Stimulated activated CD4-positive, alpha-beta T cell treated with anti-CD3 and anti-CD28 coated beads, TNF-alpha, amount 100 ng/mL, for 48 hours (primary cell): ENCODE measurements at places on chromosomes 7 and 10.
A peak's percentile ranks its signal among the peaks of the same experiment; 100 is the strongest.

GRCh38 chr10:60853107-60853506, 74.8 kb downstream of the CDK1 start:
- no peak for DNase-seq

DNA sequence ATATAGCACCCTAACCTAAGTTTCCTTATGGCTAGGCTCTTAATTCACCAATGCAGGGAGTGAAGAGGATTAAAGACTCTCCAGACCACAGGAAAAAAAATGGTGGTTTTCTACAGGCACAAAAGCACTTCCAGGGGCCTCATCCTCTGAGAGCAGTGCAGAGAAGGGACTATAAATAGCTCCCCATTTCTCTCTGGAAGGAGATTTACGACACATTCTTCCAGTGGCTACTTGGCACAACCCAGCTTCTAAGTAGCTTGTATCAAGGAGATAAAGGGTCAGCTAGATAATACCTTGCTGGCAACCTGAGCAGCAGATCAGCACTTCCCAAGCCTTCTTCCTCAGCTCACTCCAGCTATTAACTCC, 73.5 kb downstream of the CRPPA start:
- DNase-seq = no peak

DNA sequence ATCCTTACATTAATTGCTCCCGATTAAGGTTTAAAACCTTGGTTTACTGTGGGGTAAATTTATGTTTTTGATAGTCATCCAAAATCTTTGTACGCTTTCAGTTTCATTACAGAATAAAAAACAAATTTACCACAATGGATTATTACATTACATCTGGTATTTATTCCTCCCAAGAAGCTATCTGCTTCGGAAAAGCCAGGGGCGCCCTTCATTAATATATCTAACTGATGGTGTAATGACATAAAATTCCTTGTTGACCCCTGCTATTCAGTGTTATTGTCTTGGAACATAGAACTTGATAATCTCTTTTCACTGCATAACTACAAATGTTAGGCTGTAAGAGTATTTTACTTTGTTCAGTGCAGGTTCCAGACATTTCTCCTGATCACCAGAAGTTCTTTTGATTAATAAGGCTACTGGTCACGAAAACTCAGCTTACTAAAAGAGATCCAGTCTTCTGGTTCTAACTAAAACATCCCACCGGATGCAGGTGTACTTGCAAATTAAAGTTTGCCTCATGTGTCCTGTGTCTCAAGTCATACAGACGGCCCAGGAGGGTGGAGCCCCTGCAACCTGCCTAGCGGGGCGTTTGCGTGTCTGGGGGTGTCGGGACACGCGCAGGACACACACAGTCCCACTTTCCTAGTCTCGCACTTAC, 581 bp upstream of the GLCCI1 start:
- DNase-seq = no peak

DNA sequence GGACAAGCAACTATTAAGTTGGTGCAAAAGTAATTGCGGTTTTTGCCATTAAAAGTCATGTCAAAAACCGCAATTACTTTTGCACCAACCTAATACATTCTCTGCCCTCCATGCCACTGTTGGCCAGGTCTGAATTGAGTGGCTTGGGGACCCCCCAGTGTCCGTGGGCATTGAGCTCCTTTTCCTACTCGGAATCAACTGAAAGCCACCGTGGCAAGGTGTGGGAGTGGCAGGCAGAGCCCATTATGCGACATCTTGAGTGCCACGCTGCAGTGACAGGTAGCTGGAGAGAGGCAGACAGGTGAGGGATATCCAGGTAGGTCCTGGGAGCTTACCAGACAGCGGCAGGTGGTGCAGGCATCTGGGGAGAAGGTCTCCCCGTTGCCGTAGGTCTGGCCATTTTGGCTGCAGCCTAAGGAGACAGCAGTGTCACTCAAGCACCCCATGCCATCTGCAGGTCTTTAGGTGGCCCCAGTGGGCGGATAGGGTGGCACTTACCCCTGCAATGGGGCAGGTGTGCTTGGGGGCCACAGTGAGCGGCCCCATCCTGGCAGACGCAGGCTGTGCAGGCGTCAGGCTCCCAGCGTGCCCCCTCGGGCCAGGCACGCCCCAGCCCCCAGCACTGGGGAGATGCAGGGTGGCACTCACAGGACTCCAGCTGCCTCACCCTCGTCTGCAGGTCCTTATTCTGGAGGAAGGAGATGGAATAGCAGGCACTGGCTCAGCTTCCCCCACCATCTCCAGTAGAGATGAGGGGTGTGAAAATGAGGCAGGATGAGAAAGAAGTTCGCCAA, 3.5 kb downstream of the KCP start:
- no peak for DNase-seq

DNA sequence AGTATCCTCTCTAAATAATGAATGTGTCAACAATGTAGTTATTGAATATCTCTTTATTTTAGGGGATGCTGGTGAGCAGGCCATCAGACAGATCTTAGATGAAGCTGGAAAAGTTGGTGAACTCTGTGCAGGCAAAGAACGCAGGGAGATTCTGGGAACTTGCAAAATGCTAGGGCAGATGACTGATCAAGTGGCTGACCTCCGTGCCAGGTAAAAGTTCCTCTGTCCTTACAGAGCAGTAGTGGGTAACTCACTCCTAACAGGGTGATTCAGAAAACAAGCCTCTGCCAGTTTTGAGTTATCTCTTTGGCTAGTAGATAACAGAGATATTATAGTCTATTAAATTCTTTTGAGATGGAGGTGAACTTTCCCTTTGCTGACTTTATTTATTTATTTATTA, 67.3 kb downstream of the AP3M1 start:
- no peak for DNase-seq

GRCh38 chr7:33719059-33719581, 186.2 kb upstream of the BMPER start:
- no peak for DNase-seq

- no peak for DNase-seq
These were observed 75.1 kb downstream of the CRPPA start for GRCh38 chr7:16345979-16346958.

DNA sequence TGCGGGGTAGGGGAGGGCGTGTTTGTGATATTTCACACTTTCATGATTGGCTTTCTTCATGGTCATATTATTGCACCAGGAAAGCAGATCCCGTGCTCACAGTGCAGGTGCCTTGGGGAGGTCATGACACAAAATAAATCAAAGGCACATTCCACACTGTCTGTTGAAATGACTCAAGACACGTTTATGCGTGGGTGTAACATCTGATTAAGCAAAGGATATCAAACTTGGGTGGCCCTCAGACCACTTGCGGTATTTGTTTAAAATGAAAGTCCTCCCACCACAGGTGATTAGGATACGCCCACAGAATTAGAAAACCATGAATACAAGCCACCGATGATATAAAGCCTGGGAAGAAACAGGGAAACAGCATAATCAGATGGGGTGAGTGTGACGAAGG, 51.1 kb downstream of the SVIL start:
- DNase-seq = no peak

DNA sequence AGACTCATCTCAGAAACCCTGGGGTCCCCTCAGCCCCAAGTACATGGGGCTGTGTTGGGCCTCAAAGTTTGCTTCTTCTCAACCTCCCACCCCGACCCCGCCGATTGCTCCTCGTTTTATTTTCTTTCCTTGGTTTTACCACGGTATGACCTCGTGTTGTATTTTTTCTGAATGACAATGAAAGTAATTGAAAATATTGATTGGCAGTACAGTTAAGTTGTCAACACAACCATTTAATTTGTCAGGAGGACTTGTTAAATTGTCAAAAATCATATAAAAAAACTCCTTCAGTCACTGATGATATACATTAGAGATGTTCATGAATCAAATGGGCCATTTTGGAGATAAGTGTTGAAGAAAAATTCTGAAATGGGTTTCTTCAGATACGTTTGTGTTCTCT, 520.7 kb downstream of the LRMDA start:
- no peak for DNase-seq

- DNase-seq = no peak
These were observed 383.0 kb upstream of the SEMA3C start for GRCh38 chr7:81301815-81302214.

- DNase-seq = no peak
These were observed at the start of gene CHST3 for GRCh38 chr10:71964098-71964742. CHST3 (plus strand) TSS chr10:71964395; CDS start chr10:72005843, 41,448 bp downstream.

DNA sequence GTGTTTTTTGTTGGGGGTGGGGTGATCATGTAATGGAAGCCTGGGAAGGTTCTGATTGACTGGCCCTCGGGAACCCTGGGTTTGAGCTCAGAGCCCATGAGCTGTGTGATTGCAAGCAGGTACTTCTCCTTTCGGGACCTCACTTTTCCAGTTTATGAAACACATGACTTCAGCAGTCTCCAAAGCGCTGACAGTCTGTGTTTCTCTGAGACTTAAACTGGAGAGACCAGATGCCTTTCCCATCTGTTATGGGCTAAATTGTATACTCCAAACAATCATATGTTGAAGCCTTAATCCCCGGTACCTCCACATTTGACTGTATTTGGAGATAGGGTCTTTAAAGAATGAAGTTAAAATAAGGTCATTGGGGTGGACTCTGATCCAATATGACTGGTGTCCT, 493.6 kb downstream of the GALNT17 start:
- DNase-seq = no peak

GRCh38 chr7:122100021-122100420, 44.0 kb downstream of the AASS start:
- no peak for DNase-seq

DNA sequence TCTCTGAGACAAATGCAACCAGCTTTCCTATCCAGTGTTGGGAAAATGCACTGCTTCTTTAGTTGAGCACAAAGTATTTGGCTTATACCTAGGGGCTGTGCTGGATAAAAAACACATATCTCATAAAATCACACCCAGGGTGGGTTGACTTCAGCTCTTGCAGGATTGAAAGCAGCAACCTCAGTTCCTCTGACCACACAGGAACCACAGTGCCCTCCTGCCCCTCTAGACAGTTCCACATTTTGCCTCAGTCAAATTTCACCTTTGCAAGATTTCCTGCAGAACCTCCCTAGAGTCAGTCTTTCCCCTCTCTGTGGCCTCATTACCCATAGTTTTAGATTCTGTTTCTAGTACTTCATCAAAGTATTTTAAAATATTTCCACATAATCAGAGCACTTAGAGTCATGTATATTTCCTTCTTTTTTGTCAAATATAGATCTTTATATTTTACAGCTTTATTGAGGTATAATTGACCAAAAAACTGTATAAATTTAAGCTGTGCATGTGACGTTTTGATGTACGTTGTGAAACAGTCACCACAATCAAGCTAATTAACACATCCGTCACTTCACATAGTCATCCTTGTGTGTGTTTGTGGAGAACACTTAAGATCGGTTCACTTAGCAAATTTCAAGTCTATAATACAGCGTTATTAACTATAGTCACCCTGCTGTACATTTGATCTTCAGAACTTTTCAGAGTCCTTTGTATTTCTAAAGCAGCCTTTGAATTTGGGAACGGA, 37.0 kb upstream of the EGR2 start:
- no peak for DNase-seq

GRCh38 chr7:126780993-126781392, 471.7 kb downstream of the GRM8 start:
- no peak for DNase-seq

- DNase-seq = no peak
These were observed 19.8 kb downstream of the CEP41 start for GRCh38 chr7:130420943-130421578.

DNA sequence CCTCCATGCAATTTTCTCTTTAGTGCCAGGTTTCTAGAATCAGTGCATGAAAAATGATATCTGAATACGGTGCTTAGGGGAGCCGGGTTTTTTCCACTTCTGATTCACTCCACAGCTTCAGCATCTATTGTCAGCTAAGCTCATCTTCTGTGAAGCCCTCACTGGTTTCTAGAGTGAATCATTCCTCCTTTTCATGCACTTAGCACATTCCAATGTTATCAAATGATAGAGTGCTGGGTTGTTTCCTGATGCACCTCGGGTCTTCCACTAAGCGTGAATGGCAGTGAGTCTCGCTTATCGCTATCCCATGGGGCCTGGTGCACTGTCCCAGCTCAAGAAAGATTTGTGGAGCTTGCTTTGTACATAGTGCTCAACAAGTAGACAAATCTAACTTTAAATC, 170.9 kb upstream of the RHEB start:
- DNase-seq = no peak

GRCh38 chr10:31133792-31134310, 102.2 kb upstream of the ZNF438 start:
- peak; percentile 77 for DNase-seq

DNA sequence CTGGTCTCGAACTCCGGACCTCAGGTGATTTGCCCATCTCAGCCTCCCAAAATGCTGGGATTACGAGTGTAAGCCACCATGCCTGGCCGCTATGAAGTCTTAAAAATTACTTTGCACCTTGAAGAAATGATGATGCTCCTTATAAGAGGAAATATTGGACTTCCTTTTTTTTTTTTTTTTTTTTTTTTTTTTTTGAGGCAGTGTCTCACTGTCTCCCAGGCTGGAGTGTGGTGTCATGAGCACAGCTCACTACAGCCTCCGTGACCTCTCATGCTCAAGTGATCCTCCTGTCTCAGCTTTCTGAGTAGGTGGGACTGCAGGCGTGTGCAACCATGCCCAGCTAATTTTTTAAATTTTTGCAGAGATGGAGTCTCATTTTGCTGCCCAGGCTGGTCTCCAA, 65.3 kb downstream of the KMT2E start:
- no peak for DNase-seq

- DNase-seq = no peak
These were observed 356.8 kb downstream of the CCSER2 start for GRCh38 chr10:84685047-84685660.

- DNase-seq = no peak
These were observed 12.8 kb upstream of the JMJD1C start for GRCh38 chr10:63478564-63478963.

- DNase-seq = no peak
These were observed 14.7 kb downstream of the ECHDC3 start for GRCh38 chr10:11756766-11757315.

DNA sequence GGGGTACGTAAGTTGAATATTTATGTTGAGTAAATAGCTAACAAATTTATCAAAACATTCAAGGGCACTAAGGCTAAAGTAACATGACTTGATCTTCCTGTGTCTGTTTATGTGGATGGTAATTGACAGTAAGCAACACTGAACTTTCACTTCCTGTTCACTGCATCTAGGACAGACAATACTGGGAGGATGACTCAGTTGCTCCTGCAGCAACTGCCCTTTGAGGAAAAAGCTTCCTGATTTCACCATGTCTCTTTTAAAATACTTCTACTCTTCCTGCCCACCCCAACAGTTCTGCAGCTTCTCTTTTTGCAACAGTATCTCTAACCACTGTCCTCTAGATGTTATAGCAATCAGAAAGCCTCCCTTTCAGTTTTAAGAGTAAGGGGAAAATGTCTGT, 76.6 kb upstream of the HGF start:
- DNase-seq = no peak

DNA sequence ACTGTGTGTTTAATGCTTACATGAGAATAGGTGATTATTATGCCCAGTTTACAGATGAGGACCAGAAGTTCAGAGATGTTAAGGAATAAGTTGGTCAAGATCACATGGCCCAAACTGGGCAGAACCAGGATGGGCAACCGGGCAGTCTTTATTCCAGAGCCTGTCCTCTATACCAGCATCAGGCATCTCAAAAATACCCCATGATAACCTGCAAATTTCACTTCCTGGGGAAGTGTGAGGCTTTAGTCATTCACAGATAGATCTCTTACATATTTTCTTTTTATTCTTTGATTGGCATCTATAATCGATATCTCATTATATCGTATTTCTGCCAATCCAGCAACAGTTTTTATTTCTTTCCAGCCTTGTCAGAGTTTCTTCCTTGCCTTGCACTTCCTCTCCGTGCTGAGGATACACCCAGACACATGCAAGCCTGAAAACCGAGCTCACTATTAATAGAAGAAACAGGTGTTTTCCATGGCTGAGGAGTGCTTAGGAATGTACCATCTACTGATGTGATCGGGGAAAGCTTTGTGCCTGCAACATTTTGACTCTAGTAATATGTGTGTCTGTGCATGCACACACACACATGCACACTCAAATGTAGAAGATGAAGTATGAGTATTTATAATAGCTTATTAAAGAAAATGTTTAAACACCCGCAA, 82.4 kb downstream of the CREM start:
- no peak for DNase-seq
